ENCODE measurements at places on chromosomes 11 and 22.

GRCh38 chr11:64523456-64524157 lies 67.4 kb upstream of the SLC22A12 start:
- DNase-seq = no peak

GRCh38 chr22:20990184-20991180 lies 8.4 kb downstream of the LZTR1 start:
- no peak for DNase-seq

- DNase-seq = no peak
Measured at GRCh38 chr22:44372611-44373010, 59.9 kb upstream of the SHISAL1 start.

DNA sequence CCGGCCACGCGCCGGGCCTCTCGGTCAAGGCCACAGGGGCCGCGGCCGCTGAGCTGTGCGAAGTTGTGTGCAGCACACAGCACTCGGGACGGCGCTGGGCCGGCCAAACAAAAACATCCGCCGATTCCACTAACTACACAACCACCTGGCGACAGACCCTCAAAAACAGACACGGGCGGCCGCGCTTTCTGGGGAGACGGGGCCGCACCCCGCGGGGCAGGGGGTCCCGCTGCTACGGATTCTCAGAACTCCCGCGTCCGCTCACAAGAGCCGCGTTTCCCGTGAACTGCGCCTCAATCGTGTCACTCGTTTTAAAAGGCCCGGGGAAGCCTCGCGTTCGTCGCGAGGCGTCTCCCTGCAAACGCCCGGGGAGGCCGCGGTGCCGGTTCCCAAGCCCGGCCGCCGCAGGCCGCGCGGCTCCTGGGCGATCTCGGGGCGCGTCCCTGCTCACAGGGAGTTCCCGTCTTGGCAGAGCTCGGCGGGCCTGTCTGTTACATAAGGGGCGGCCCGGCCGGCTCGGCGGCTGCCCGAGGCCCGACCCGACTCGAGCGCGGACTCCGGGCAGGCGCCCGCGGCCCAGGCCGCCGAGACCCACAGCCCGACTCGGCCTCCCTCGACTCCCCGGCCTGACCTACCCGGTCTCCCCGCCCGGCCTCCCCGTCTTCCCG lies 936 bp downstream of the BRD1 start:
- no peak for DNase-seq

DNA sequence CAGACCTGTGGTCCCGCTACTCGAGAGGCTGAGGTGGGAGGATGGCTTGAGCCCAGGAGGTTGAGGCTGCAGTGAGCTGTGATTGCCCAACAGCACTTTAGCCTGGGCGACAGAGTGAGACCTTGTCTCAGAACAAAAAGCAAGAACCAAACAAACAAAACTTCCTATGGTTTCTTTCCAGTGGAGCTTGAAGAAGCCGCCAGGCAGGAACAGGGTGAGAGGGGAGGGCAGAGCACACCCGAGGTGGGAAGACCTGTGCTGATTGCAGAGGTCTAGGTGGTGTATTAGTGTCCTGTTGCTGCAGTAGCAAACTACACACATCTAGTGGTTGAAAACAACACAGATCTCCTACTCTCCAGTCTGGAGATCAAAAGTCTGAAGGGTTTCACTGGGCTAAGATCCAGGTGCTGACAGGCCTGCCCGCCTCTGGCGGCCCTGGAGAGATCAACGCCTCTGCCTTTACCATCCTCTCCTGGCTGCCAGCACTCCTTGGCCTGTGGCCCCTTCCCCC lies 10.5 kb downstream of the ARHGEF17 start:
- DNase-seq = no peak

GRCh38 chr22:44025171-44026065 lies 1.3 kb downstream of the PARVB start:
- no peak for DNase-seq

DNA sequence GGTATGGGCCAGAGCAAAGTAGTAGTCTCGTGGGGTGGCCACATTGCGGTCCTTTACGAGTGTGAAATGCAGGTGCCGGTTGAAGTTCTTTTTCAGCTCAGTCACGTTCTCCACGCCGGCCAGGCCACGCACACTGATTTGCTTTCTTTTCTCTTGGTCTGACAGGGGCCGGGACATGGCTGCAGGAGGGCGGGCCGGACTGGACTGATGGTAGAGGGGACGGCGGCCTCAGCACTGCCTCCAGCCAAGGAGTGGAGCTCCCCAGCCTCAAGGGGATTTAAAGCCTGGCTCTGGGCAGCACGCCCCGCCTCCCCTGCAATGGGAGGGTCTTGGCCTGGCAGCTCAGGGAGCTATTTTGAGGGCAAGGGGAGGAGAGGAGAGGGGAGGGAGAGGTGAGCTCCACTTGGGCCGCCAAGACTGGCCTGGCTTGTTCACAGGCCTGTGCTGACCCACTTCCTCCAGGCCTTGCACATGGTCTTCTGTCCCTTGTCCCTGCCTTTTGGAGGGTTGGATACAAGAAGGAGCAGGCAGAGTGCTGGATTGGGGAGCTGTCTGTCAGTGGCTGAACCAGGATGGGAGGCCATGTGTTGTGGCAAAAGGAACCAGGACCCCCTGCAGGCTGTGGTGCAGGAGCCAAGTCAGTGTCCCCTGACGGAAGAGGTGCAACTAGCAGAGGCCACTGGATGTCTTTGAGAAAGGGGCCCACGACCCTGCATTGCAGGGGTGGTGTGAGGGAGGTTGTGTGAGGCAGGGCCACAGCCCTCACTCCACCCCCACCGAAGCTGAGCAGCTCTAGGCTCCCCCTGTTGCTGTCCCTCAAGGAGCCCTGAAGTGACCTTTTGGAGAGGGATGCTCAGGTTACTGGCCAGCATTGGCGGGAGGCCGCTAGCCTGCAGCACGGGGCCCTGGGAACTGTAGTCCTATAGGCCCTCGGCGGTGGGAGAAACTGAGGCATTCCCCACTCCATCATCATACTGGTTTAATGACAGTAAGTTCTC lies at the start of gene PYGM:
TSS of gene PYGM (minus strand) at position 253 of the 998 bp plus-strand sequence. CDS start at position 177, 76 bp downstream.
- DNase-seq = peak; percentile 71

GRCh38 chr11:63448646-63449045 lies 42.3 kb downstream of the PLAAT5 start:
- no peak for DNase-seq

DNA sequence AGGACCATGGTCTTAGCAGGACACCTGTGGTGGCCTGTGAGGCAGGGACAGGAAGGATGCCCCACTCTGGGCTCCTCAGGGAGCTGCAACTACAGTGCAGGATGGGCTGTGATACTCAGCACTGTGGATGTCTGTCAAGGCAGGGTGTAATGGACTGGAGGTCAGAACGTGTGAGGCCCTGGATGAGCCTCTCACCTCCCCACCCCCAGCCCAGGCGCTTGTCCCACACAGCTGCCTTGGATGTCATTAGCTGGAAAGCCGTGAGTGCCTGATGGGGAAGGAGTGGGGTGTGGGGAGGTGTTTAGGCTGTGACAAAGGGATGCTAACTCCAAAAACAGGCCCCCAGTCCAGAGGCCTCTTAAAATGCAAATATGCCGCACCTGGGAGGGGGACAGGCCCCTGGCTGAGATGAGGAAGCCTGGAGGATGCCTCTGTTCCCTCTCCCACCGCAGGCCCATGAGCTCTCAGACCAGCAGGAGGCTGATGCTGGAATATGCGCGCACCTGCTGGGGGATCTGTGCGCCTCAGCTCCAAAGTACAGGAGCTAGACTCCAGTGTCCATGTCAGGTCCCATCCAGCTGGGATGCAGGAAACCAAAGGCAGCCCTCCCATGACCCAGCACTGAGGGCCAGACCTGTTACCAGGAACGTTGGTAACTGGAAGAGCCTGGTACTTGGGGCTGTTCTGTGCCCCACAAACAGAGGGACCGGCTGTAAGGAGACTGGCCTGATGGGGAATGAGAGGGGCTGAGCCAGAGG lies 25.1 kb downstream of the RSPH14 start:
- DNase-seq = no peak

GRCh38 chr11:45675646-45676045 lies 10.2 kb upstream of the CHST1 start:
- no peak for DNase-seq

DNA sequence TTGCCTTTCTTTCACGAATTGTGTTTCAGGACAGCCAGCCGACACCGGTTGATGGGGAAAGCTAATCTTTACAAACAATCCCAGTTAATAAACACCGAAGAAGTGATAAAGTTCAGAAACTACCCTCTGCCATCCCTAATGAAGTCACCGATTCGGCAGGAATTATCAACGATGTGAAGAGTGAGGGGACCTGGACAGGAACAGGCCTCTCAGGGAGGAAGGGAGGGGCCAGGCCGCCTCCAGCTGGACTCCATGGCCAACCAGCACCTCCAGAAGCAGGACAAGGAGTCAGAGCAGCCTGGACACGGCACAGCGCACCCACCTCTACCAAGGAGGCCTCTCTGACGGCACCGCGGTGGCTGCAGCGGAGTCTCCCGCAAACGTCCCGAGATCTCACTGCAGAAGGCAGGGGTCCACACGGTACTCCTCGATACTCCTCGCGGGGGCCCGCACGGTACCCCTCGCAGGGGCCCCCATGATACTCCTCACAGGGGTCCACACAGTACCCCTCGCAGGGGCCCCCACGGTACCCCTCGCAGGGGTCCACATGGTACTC lies 3.9 kb downstream of the TOLLIP start:
- no peak for DNase-seq

DNA sequence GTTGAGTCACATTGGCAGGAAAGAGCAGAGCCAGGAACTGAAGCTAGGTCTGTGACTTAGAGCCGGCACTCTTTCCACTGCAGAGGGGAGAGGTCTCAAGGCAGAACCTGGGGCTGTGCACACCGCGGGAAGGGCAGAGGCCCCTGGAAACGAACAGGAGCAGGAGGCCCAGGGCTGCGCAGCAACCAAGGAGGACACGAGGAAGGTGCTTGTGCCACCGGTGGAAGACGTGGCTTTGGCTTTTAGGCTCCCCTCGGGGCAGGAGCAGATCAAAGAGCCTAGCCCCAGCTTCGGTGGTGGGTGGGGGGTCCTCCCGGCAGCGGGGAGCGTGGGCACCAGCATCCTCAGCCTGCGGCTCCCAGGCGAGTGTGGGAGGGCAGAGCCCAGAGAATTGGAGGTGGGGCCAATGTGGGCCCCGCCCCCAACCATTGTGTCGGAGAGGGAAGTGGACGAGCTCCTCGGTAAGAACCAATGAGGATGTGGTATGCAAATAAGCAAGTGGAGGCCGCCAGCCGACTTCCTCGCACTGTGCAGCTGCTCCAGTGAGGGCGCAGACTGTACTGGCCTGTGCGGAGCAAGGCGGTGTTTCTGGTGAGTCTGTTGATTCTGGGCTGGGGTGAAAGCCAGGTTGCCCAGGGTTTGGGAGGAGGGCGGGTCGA lies at the start of gene CCDC116:
TSS of gene CCDC116 (plus strand) at position 524 of the 659 bp plus-strand sequence. CDS start 422 bp downstream, outside the sequence.
- DNase-seq = no peak

GRCh38 chr11:131796541-131796940 lies 426.1 kb downstream of the NTM start:
- DNase-seq = no peak

- DNase-seq = no peak
Measured at GRCh38 chr22:22216450-22216959, 28.1 kb upstream of the VPREB1 start.

GRCh38 chr11:73652046-73652730 lies 5.8 kb downstream of the PLEKHB1 start:
- peak; percentile 89 for DNase-seq

DNA sequence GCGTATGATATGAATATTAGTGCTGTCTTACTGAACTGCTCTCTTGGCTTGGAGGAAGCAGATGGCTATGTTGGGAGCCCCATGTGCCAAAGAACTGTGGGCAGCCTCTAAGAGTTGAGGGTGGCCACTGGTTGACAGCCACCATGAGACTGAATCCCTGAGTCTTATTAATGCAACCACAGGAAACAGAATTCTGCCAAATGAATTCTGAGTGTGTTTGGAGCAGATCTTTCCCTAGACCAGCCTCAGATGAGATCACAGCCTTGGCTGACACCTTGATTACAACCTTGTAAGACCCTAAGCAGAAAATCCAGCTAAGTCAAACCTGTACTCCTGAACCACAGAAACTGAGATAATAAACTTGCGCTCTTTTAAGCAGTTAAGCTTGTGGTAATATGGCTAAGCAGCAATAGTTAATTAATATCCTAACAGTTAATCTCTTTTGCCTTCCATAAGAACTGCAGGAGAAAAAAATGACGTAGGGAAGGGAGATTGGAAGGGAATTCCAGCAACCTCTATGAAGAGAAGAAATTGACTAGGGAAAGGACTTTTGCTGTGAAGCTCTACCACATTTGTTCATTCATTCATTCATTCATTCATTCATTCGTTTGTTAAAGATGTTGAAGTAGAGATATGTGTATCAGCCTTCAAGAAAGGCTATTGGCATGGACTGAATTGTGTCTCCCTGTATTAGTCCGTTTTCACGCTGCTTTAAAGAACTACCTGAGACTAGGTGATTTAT lies 26.8 kb downstream of the ADM start:
- DNase-seq = no peak

DNA sequence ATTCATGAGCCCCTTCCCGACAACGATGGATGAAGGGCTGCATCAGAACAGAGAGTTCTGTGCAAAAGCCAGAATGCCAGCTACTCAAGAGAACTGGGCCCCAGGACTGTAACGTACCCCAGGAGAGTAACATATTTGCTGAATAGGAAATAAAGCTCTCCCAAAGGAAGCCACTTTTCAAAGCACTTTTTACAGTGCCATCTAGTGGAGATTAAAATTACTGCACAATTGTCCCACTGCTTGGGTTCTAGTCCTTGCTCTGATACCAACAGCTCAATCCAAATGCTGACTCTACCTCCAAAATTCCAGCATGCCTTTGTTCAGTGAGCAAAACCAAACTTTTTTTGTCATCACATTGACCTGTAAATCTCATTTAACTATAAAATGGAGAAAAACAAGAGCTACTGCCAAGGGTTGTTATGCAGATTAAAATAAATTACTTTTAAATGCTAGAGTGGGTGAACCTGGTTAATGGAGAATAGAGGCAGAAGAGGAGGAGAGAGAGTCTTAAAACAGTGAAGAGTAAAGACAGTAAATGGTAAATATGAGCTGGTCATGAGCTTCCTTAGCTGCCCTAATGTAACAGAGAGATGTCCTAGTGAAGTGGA lies 87.6 kb upstream of the FSHB start:
- no peak for DNase-seq

DNA sequence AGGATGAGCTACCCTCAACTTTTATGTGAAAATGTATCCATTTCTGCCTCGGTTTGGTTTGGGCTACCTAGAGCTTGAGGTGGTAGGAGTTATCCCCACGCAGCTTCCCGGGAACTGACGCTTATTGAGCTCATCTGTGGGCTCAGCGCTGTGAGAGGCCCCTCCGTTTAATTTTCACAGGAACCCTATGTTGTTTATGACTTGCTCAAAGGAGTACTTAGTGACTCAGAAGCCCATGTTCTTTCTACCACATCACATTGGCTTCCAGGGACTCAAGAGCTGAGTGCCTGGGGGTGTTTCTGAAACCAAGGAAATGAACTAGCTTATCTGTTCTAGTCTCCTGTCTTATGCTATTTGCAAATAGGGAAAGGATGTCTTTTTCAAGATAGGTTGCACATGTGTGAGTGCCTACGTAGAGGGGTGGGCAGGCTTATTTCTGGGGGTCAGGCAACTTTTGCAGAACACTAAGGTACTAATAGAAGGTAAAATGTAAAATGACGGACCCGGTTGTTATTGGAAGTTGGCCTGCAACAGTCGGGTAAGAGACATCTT lies 40.5 kb downstream of the MICAL2 start:
- DNase-seq = no peak
